ENCODE measurements at places on chromosomes 5 and 9.

GRCh38 chr9:81497091-81497490 lies 192.3 kb downstream of the TLE1 start:
- DNase-seq = no peak

GRCh38 chr5:76813982-76814562 lies 4.8 kb upstream of the F2RL1 start:
- no peak for DNase-seq

DNA sequence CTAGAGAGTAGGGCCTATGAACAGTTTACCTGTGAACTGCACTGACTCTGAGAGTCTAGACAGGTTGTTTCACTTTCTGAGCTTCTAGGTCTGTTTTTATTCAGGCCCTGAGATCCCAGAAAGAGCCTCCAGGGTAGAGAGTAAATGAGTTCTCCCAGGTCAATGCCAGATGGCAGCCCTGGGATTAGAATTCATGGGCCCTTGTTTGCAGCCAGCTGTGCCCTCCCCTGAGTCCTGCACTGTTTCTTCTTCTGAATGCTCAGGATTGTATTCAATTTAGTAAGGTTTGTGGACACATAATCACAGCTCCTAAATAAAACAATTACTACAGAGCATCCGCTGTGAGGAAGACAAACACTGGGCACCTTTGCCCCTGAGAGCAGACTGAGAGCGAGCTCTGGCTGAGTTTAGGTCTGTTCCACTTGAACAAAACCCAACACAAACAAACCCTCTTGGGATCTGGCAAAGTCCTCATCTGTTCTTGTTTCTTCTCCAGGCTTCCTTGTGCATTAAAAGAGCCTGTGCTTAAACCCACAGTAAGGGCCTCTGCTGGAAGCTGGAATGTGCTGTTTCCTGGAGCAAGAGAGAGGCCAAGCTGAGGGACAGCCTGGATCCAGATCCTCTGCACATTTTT lies 29.9 kb downstream of the FAM219A start:
- DNase-seq = no peak

DNA sequence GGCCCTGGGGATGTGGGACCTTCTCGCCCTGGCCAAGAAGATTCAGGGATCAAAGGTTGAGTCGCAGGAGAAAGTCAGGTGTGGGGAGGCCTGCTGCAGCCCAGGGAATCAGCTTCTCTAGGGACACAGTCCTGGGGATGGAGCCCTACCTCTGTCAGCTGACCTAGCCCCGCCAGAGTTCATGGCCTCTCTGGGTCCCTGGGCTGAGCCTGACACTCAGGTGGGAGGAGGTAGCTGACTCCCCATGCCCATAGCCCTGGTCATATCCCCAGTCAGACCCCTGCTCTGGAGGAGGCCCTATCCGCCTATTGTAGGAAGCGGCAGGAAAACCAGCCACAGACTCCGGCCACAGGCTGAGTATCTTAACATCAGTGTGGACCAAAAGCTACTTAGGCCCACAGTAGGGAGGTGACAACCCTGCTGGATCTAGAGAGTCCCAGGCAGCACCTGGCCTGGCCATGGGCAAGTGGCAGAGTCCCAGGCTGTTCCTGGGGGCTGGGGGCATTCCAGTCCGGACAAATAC lies 15.0 kb upstream of the MRNIP start:
- no peak for DNase-seq

- no peak for DNase-seq
Observed at GRCh38 chr9:101028346-101029314, at the start of gene PLPPR1. Gene PLPPR1 (plus strand): TSS chr9:101028727.

DNA sequence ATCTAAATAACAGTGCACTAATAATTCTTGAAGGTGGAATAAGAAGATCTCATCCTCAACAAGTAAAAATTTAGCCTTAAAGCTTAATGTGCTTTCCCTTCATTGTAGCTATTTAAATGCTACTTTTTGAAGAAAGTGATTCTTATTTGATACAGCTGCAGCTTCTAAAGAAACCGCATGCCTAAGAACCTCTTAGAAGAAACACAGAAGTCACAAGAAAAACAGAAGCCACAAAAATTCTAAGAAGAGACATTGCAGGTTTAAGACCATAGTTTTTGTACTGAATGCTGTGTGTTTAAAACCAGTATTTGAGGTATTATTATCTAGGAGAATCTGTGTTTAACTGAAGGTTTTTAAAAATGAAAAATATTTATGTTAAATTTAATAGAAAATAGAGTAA lies 68.3 kb downstream of the PPIP5K2 start:
- no peak for DNase-seq

DNA sequence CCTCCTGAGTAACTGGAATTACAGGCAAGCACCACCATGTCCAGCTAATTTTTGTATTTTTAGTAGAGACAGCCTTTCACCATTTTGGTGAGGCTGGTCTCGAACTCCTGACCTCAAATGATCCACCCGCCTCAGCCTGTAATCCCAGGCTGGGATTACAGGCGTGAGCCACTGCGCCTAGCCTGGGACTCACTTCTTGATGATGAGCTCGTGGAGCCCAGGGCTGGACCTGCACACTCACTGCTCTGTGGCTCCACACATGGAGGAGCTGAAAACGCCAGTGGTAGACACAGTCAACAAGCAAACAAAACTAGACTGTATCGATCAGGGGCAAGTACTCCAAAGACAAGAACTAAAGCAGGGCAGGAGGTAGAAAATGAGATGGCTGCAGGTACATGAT lies 59.8 kb upstream of the RPL26L1 start:
- DNase-seq = no peak

DNA sequence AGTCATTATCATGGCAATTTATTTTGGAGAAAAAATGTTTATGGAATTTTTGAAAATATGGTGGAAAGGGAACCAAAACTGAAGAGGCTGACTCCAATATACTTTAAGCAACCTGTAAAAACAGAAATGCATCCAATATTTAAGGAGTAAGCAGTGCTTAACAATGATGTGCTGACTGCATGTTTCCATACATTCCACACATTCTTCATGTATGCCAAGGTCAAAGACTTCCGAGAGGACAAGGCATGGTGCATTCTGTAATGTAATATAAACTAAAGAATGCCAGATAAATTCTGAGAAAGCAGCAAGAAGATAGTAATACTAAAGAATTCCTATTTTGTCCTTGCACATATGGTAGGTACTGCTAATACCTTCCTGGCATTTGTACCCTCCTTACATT lies 2015.9 kb upstream of the CDH9 start:
- DNase-seq = no peak

DNA sequence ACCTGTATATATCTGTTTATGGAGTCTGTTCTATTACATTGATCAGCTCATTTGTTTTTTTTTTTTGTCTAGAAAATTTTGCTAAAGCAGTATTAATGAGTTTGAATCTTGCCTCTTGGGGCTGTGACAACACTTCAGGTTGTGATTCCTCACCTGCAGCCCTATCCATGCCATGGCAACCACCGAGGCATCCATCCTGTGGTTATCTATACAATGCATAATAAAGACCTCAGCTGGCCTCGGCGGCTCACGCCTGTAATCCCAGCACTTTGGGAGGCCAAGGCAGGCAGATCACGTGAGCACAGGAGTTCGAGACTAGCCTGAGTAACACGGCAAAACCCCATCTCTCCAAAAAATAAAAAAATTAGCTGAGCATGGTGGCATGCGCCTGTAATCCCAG lies 28.1 kb upstream of the PDCD1LG2 start:
- no peak for DNase-seq

GRCh38 chr9:25381141-25381540 lies 297.1 kb downstream of the TUSC1 start:
- no peak for DNase-seq

DNA sequence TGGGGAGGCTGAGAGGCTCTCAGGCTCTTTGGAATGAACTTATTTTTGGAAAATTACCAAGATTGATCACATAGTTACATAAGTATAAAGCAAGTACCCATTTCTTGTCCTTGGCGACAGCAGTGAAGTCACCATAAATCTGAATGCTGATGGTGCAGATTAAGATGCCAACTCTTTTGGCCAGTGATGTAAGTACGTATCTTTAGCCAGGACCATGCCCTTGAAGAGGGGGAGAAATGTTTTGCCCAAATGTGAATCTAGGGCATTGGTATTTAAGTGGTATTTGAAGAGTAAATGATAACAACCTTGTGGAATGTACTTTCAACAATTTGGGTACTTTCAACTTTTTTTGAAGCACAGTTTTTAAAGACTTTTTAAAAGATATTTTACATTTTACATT lies 68.2 kb upstream of the RAD23B start:
- DNase-seq = no peak

DNA sequence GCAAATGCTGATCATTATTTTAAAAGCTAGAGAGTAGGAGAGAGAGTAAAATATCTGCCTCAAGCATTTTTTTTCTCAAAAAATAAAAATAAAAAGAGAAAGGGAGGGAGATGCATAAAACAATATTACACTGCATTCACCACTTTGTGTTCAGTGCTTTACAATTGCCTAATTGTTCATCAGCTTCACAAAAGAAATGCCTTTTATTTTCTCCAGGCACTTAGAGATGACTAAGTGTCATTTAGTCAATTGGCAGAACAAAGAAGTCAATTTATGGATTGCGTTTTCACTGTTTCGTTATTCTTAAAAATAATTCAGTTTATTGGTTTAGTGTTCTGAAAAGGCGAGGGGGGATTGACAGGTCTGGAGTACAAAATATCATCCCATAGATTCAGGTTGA lies 232.5 kb upstream of the CCNH start:
- no peak for DNase-seq

DNA sequence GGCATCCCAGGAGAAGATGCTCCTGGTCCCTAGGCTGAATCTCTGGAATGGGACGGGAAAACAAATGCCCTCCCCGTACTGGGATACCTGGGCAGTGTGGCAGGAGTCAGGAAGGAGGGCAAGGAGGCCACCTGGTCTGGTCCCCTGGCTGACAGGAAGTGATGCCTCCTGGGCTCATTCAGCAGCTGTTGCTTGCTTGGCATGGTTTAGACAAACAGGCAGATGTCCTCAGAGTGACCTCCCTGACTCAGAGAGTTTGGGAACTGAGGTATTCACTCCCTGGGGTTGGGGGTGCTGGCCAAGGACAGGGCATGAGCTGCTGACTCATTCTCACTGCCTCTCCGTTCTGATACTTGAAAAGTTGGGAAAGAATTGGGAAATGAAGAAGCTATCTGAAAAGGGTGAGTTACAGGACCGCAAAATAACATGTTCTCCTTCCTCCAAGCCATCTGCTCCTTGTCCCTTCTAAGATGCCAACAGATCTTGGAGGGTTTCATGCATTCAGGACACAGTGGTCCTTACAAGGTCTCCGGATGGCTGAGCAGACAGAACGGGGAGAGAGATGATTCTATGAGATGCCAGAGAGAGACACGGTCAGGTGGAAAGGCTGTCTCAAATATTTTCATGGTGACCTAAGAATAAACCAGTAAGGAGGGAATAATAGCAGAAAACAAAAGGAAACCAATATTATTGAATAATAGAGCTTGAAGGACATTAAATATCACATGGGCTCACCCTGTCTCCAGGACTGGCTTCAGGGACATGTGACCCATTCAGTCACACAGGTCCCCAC lies 534.5 kb downstream of the BNC2 start:
- DNase-seq = no peak

GRCh38 chr5:135040034-135040332 lies 6.0 kb upstream of the PITX1 start:
- DNase-seq = no peak

GRCh38 chr5:61732796-61733195 lies 400.7 kb downstream of the ZSWIM6 start:
- DNase-seq = no peak

DNA sequence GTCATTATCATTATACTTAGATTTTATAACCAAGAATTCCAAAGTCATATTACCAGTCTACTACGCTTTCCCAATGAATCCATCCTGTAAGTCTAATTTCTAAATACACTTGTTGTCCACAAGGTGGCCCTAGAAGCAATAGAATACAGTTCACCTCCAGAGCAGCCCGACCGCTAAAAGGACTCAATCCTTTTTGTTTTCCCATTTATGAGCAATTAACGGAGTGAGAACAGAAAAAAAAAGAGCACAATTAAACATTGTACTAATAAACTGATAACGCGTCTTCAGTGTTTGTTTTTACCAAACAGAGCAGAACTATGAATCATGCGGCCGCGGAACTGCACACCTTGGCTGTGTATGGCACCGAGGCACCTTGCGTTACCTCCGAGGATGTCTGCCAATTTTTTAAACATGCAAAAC lies 160.7 kb upstream of the DAPK1 start:
- DNase-seq = no peak

GRCh38 chr5:165420493-165420892 lies 1915.1 kb downstream of the MAT2B start:
- no peak for DNase-seq

- DNase-seq = no peak
Observed at GRCh38 chr5:33843579-33843978, 48.2 kb downstream of the ADAMTS12 start.

DNA sequence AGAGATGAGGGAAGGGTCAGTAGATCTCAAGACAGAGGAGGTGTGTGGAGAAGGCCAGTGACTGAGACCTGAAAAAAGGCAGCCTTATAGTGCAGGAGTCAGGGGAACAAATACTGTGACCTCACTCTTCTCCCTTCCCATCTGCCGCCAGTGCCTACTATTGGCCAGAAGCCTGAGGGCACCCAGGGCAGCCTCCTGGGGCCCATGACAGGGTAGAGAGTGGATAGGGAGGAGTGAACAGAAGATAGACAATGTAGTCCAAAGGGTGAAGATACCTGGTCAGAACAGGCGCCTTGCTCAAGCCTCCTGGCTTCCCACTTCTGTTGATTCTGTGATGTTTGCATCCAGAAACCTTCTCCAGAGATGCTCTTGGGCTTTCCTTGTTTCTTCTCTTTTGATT lies 196.7 kb downstream of the PBX3 start:
- no peak for DNase-seq

- no peak for DNase-seq
Observed at GRCh38 chr9:2093920-2094597, 78.9 kb downstream of the SMARCA2 start.

DNA sequence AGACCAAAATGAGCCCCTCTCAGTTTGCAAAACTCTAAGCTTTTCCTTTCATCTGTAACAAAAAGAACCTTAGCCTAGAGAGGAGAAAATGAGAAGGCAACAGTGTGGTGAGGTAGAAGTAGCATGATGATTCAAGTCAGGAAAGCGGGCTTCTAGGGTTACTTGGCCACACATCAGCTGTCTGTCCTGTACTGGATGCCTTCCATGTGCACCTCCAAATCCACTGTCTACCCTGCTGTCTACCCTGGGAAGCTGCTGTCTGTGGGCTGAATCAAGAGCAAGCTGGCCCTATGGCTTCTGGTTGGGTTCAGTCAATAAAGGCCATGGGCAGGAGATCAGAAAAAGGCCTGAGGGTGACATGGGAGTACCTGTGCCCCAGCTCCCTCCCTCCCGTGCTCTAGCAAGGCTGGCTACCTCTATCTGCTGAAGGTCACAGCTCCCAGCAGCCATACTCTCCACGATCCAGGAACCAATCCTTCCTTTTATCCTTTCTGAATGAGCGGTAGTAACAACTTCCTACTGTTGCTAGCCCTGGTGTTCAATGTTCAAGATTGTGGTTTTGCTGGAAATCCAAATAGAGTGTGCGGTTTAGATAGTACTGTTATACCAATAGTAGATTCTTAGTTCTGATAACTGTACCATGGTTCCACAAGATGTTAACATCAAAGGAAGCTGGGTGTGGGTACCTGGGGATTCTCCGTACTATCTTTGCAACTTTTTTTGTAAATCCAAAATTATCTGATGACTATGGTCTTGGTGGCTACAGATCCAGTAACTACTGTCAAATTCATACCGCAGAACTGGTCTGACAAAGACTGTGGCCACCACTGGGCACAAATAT lies 191.0 kb downstream of the ESM1 start:
- DNase-seq = peak; percentile 4

GRCh38 chr5:109485030-109485429 lies 75.3 kb upstream of the PJA2 start:
- DNase-seq = no peak

- DNase-seq = no peak
Observed at GRCh38 chr9:36138901-36139300, 2.4 kb downstream of the GLIPR2 start.

Data from stimulated activated effector memory CD8-positive, alpha-beta T cell treated with anti-CD3 and anti-CD28 coated beads, Interleukin-12 subunit alpha, Interleukin-12 subunit beta, amount 100 ng/mL, for 72 hours (primary cell).